ENCODE measurements at places on chromosomes 2 and 18.

DNA sequence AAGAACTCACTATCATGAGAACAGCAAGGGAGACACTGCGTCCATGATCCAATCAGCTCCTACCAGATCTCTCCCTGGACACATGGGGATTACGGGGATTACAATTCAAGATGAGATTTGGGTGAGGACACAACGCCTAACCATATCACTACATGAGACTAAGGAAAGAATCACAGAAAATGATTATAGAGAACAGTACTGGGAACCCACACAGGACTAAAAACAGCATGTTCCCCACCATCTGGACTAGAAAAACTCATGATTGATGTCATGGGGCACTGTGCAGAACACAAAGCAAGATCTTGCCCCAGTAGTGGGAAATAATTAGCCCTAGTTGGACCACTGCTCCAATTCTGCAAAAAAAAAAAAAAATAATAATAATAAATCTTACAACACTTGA is 63.5 kb downstream of the HIBCH start:
- no peak for DNase-seq

DNA sequence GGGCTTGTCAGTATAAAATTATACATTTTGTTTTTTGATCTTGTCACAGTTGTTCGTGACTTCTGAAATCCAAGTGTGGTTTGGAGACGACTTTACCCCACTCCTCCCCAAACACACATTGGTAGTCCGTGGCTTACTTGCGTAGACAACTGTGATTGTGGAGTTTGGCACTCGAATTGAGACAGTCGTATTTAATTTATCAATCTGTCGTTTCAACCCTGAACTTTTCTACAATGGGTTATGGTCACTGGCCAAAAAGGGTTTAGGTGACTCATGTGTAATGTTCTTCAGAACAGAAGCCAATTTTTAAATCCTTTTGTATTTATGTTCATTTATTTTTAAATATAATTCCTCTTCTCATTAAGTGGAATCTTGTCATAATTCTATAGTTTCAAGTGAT is 129.9 kb downstream of the SPTBN1 start:
- DNase-seq, result no peak

- no peak for DNase-seq
These were observed 373.3 kb downstream of the ZNF804A start for GRCh38 chr2:184971546-184972068.

- no peak for DNase-seq
These were observed 147.7 kb upstream of the PKDCC start for GRCh38 chr2:41900101-41900577.

- DNase-seq, result no peak
These were observed 10.1 kb upstream of the APOB start for GRCh38 chr2:21054011-21054410.

DNA sequence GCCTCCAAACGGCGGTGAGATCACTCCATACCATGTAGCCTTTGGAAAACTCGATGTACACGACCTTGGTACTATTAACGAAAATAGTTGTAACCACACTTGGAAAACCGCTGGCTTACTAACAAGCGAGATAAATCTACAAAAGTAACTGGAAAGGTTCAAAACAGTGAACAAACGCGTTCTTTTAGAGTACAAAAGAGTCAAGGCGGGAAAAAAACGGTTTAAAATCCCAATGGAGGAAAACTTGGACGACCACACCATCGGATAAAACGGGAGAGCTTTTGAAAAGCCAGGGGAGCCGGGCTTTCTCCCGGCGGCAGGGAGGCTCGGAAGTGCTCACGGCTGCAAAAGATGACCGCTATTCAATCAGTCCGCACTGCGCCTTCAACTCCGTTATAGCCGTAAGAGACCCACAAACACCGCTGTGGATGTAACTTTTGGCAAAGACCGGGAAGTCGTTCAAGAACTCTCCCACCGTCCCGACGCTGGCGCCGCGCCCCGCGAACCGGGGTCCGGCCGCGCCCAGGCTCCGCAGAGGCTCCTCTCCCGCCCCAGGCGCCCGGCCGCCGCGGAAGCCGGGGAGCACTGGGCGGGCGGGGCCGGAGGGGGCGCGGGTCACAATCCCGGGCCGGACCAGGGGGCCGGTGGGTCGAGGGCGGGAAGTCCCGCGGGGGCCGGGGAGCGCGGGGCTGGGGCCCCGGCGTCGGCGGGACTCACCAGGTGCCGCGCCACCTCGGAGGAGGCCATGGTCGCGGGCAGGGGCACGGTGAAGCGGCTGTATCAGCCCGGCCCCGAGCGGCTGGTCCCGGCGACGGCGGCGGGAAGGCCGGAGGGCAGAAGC is 465 bp downstream of the SEPTIN10 start:
- no peak for DNase-seq

DNA sequence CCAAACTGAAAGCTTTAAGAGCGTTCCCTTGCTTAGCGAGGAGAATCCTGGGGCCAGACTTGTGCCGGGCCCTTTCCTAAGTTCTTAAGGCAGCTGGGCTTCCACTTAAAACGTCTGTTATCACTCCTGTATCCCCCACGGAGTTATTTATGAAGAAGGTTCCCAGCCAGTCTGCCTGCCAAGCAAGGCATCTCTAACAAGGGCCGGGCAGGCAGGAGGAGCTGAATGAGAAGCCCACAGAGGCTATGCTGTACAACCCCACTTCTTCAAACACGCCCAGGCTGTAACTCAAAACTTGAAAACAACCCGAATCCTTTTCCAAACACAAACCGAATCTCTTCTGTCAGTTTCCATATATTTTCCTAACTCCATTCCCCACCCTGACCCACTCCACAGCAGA is 39.0 kb upstream of the ZFP36L2 start:
- DNase-seq, result no peak

Data from bone marrow (tissue), 2 donors.